ENCODE measurements at places on chromosomes 1 and 21. TPM values are rescaled to one million over a fixed set of nuclear protein-coding genes. Genes with fewer than 3 reads are reported as not detected.

- H3K36me3 ChIP-seq: no peaks in the 10 kb centered on the region
- no peak overlapping the region for H3K4me3 ChIP-seq
- no peak for DNase-seq
- H3K27ac ChIP-seq: no peak overlapping the region
- peaks cover 11% of the 10 kb centered on the region for H3K4me1 ChIP-seq
Measured at GRCh38 chr1:43711524-43712386, 4.4 kb downstream of the ST3GAL3 start.

Gene SYT14
- total RNA-seq: not detected

GRCh38 chr1:30191154-30191702 is 532.2 kb downstream of the MATN1 start:
- no peaks in the 10 kb centered on the region for H3K27me3 ChIP-seq
- DNase-seq: peak; percentile 22
- peaks cover 14% of the 10 kb centered on the region for H3K4me1 ChIP-seq
- no peaks in the 10 kb centered on the region for H3K36me3 ChIP-seq
- peak overlapping the region; percentile 71 for H3K27ac ChIP-seq

Gene IRF6
- 1.2 TPM for total RNA-seq

- no peak overlapping the region for H3K27ac ChIP-seq
- no peaks in the 10 kb centered on the region for H3K36me3 ChIP-seq
- no peak for DNase-seq
- H3K27me3 ChIP-seq: no peaks in the 10 kb centered on the region
Measured at GRCh38 chr1:8345621-8346415, 27.9 kb downstream of the SLC45A1 start.

GRCh38 chr1:72482736-72483413 is 200.5 kb upstream of the NEGR1 start:
- H3K27ac ChIP-seq: no peak overlapping the region
- H3K36me3 ChIP-seq: no peaks in the 10 kb centered on the region
- no peaks in the 10 kb centered on the region for H3K27me3 ChIP-seq
- no peak for DNase-seq

Gene GPR52
- total RNA-seq: 1.7 TPM

Gene DRAXIN
- 0.09 TPM for total RNA-seq

DNA sequence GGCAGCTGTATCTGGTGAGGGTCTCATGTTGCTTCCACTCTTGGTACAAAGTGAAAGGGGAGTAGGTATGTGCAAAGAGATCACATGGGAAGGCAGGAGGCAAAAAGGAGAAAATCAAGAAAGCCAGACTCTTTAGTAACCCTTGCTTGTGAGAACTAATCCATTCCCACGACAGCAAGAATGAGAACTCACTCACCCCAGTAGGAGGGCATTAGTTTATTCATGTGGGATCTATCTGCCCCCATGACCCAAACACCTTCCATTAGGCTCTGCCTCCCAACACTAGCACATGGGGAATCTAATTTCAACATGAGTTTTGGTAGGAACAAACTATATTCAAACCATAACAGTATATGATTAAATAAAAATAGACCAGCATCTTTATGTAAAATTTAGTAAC is 57.6 kb downstream of the ZNHIT6 start:
- no peaks in the 10 kb centered on the region for H3K27me3 ChIP-seq
- no peaks in the 10 kb centered on the region for H3K4me1 ChIP-seq
- H3K36me3 ChIP-seq: peaks cover 19% of the 10 kb centered on the region
- H3K27ac ChIP-seq: no peak overlapping the region

- no peak for DNase-seq
- no peaks in the 10 kb centered on the region for H3K27me3 ChIP-seq
- H3K4me1 ChIP-seq: no peaks in the 10 kb centered on the region
- no peak overlapping the region for H3K4me3 ChIP-seq
- no peaks in the 10 kb centered on the region for H3K36me3 ChIP-seq
- no peak overlapping the region for H3K27ac ChIP-seq
Measured at GRCh38 chr1:222048094-222048595, 306.3 kb upstream of the DUSP10 start.

- H3K36me3 ChIP-seq: no peaks in the 10 kb centered on the region
- H3K4me1 ChIP-seq: no peaks in the 10 kb centered on the region
- H3K27me3 ChIP-seq: no peaks in the 10 kb centered on the region
- H3K4me3 ChIP-seq: no peak overlapping the region
- H3K27ac ChIP-seq: no peak overlapping the region
- DNase-seq: no peak
Measured at GRCh38 chr1:73913025-73913424, 285.0 kb downstream of the LRRIQ3 start.

Gene CNKSR1
- 0.37 TPM for total RNA-seq

- no peak for DNase-seq
- H3K4me1 ChIP-seq: no peaks in the 10 kb centered on the region
- H3K36me3 ChIP-seq: no peaks in the 10 kb centered on the region
Measured at GRCh38 chr1:33317946-33318345, 3.0 kb downstream of the A3GALT2 start.

DNA sequence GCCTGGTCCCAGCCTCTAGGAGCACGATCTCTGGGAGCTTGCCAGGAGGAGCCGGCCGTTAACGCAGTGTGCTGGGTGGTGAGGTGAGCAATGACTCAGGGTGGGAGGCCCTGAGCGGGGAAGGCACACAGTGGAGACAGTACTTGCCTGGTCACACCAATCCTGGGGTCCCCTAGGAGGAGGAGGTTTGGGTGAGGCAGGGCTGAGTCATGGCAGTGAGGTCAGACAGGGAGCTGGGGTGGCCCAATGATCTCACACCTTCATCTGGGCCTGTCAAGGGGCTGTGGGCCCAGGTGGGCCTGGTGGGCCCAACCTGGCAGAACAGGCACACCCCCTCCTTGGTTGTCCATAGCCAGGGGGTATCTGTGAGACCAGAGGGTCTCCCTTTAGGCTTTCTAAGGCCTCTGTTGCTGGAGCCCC is 8.6 kb upstream of the EDN2 start:
- H3K4me1 ChIP-seq: no peaks in the 10 kb centered on the region
- H3K27me3 ChIP-seq: no peaks in the 10 kb centered on the region
- H3K36me3 ChIP-seq: no peaks in the 10 kb centered on the region
